ENCODE measurements at places on chromosomes 5 and 9.

DNA sequence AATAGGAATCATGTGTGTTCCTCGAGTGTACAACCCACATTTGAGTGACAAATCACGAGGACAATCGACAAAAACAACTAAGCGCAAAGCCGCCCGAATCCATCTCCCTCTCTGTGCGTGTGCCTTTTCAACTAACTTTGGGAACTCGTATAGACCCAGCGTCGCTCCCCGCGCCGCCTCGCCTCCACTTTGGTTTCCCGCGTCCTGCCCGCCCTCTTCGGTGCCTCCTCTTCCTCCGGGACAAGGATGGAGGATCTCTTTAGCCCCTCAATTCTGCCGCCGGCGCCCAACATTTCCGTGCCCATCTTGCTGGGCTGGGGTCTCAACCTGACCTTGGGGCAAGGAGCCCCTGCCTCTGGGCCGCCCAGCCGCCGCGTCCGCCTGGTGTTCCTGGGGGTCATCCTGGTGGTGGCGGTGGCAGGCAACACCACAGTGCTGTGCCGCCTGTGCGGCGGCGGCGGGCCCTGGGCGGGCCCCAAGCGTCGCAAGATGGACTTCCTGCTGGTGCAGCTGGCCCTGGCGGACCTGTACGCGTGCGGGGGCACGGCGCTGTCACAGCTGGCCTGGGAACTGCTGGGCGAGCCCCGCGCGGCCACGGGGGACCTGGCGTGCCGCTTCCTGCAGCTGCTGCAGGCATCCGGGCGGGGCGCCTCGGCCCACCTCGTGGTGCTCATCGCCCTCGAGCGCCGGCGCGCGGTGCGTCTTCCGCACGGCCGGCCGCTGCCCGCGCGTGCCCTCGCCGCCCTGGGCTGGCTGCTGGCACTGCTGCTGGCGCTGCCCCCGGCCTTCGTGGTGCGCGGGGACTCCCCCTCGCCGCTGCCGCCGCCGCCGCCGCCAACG lies at the start of gene GPR150:
TSS of gene GPR150 (plus strand) at position 58 of the 840 bp plus-strand sequence. CDS start at position 247, 189 bp downstream.
- DNase-seq = peak; percentile 19

DNA sequence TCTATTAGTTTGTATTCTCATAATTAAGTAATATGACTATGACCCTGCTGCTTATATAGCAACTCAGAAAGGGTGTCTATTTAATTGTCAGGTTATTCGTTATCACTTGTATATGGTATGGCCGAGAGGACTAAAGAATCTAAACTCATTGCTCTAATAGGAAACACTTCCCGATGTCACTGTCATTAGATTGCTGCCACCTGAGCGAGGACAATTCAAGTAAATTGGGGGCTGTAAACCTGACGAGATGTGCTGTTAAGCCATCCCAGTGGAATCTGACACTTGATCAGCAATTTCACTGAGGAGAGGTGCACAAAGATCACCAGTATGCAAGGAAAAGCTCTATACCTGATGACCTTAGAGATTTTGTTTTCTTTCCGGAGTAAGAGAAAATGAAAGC lies 1319.3 kb downstream of the MAT2B start:
- DNase-seq = no peak

DNA sequence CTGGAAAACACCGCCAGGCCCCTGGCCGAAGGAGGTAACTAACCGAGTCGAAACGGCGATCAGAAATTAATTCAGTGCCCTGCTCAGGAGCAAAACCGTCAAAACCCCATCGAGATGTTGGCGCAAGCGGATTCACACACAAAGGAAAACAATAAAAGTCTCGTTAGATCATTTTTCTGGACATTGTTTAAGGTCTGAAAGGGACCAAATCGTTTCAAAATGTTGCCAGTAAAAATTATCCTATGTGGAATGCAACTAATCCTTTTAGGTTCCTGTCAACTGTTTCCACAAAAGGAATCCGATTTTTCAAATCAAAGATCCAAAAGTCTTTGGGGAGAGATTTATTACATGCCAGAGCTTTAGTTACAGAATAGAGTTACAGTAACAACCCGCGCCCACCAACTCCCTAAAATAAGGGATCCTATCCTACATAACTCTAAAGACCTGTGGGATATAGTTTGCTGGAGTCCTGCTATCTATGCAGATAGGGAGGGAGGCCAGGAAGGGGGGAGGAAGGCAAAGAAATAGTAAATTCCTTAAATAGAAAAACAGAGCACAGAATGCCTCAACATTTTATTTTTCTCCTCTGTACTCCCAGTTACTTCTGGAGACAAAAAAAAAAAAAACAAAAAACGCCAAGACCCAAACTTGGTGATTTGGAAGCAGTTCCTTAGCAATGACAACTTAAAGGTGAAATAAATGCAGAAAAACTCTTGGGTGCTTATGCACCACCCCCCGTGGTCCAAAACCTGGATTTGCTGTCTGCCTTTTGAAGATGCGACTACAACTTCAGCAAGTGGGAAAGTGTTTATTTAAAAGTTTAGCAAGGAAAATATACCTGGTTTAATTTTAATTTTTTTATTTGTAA lies 10.6 kb downstream of the FOXD1 start:
- DNase-seq = no peak

DNA sequence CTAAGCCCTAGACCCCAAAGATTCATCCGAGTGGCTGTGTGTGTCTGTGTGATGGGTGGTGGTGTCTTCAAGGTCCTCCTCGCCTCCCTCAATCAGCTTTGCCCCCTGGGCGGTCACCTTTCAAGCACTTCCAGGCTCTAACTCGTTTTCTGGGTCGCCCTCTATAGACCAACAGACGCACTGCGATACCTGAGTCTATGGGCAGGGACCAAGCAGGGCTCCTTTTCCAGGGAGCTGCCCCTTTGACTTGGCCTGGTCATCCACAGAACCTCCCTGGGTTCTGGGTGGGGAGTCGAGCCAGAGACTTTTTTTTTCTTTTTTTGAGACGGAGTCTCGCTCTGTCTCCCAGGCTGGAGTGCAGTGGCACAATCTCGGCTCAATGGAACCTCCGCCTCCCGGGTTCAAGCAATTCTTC lies 1.1 kb downstream of the SLC27A4 start:
- DNase-seq = peak; percentile 64

- DNase-seq = no peak
Observed at GRCh38 chr9:14868772-14869583, 41.2 kb downstream of the FREM1 start.

- no peak for DNase-seq
Observed at GRCh38 chr9:90107726-90108655, 503.2 kb downstream of the GADD45G start.

GRCh38 chr5:178831049-178831448 lies 28.7 kb upstream of the ZNF354B start:
- DNase-seq = no peak

- no peak for DNase-seq
Observed at GRCh38 chr5:168798065-168799023, 219.2 kb upstream of the PANK3 start.

GRCh38 chr9:120545701-120546550 lies 34.0 kb downstream of the CDK5RAP2 start:
- no peak for DNase-seq

DNA sequence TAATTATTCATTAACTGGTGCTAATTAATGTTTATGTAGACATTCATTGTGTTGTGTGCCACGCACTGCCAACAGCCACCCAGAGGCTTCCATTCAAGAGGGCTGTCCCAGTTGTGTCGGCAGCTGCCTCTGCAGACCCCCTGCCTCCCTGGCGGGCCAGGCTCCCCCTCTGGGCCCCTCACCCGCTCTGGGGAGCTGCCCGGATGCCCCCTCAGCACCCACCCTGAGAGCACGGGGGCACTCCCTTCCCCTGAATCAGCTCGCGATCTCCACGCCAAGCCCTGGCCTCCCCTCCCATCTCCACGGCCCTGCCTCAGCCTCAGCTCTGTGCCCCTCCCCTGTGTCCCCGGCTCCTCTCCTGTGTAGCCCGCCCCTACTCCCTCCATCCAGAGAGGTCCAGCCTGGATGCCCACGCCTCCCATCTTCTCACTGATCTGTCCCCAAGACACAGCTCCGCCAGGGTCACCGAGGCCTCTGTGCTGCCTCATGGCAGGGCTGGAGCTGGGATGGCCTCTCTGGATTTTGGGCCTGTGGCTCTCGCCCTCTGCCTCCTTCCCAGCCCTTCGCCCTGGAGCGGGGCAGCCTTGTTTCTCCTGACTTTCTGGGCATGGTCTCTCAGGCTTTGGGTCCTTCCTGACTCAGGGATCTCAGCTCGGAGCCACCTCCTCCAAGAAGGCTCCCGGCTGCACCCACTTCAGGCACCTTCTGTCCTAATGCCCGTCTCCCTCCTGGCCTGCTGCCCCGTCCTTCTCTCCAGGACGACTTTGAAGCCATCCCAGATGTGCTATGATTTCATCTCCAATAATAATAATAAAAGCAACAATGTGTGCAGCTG lies 16.0 kb upstream of the SLC9A3 start:
- no peak for DNase-seq

GRCh38 chr5:173028811-173029327 lies 27.3 kb upstream of the CREBRF start:
- no peak for DNase-seq

DNA sequence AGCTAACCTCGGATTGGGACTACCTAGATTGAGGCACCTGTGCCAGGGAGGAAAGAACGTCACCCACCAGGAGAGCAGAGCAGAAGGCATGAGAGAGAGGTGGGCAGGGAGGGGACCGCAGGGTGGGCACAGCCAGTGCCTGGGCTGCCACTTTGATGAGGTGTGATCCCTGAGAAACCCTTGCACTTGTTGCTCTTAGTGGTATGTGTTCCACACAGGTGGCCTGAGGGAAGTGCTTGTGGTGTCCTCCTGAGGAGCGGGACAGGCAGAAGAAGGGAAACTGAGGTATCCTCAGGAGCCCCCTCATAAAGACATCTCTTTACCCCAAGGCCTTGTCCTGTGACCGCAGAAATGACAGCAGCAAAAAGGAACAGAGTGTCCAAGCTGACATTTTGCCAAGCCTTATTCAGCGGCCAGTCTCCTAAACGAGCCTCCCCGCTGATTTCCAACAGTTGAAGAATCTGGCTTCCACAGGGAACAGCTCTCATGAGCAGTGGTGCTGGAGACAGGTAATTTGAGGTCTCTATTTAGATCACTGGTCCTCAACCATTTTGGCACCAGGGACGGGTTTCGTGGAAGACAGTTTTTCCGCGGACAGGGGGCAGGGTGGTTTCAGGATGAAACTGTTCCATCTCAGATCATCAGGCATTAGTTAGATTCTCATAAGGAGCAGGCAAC lies 82.4 kb downstream of the FOXD1 start:
- no peak for DNase-seq

- no peak for DNase-seq
Observed at GRCh38 chr5:89756955-89757354, 652.6 kb downstream of the CETN3 start.

DNA sequence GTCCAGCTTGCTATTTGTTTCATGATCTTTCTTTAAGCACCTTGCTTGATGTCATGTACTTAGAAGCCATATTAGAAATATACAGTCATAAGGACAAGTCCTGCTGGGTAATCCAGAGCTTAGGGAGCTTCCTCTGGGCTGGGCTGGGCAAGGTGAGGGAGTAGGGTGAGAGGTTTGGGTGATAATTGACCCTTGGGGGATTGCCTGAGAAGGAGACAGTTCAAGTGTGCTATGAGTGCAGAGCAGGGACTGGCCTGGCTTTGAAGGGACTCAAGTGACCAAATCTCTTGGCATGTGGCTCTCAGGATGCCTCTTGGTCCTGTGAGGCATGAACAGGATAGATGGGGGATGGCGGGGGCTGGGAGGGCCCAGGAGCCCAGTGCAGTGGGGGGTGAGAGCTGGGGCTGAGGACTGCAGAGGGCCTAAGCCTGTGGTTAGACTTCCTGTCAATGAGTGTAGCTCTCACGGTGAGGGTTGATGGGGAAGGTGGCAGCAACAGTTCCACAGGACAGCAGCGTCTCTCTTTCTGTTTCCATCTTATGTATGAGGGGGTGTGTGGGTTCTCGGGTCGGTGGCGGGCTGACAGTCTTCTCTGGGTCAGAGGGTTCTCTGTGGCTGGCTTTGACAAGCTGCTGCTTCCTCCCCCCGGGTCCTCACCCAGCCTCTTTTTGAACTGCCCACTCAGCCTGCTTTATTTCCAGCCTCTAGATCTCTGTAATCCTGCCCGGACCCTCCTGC lies 53.5 kb downstream of the RGS3 start:
- DNase-seq = no peak

- DNase-seq = no peak
Observed at GRCh38 chr5:61638476-61638875, 306.4 kb downstream of the ZSWIM6 start.

All from NCI-H2171 (cell line).